MG63 (cell line): ENCODE measurements at places on chromosomes 5 and 9. TPM values are rescaled to one million over a fixed set of nuclear protein-coding genes. Genes with fewer than 3 reads are reported as not detected.
A peak's percentile ranks its signal among the peaks of the same experiment; 100 is the strongest.

- DNase-seq: no peak
Measured at GRCh38 chr9:110935829-110936228, 102.4 kb downstream of the LPAR1 start.

DNA sequence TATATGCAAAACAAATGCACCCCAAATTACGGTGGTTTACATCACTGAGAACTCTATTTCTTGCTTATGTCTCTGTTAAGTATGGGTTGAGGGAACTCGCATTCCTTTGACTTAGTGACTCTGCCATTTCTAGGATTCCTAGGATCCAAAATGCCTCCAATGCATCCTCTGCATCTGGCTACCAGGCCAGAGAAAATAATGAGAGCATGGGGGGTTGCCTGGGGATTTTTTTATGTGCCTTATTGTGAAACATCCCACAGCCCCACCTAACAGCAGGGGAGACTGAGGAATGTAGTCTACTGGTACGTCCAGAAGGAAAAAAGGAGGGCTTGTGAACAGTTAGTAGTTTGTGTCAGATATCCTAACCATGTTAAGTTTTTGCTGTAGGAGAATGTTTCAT lies 466.0 kb upstream of the ARRDC3 start:
- no peak for DNase-seq

DNA sequence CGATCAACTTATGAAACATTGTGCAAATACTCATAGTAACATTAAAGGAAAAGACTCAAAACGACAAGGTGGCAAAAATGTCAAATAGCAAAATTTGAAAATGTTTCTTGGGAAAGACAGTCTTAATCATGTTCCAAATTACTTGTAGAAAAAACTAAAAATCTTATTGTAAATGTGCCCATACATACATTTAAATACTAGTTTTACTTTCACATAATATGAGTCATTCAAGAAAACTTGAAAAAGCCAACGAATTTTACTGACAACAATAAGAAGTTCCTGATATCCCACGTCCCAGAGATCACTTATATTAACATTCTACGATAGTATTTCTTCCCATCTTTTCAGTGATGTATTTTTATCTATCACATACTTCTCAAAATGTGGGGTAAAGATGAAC lies 13.7 kb downstream of the MLLT3 start:
- no peak for DNase-seq

- peak; percentile 50 for DNase-seq
Measured at GRCh38 chr9:110320651-110321445, 16.8 kb downstream of the TXNDC8 start.

The TSSK1B gene
- not detected in 2 replicates for total RNA-seq

- DNase-seq: no peak
Measured at GRCh38 chr5:127649018-127649439, at the start of gene CTXN3. Gene CTXN3, plus strand, starts transcription at chr5:127649082. Its CDS starts 8,440 bp downstream, at chr5:127657522.

DNA sequence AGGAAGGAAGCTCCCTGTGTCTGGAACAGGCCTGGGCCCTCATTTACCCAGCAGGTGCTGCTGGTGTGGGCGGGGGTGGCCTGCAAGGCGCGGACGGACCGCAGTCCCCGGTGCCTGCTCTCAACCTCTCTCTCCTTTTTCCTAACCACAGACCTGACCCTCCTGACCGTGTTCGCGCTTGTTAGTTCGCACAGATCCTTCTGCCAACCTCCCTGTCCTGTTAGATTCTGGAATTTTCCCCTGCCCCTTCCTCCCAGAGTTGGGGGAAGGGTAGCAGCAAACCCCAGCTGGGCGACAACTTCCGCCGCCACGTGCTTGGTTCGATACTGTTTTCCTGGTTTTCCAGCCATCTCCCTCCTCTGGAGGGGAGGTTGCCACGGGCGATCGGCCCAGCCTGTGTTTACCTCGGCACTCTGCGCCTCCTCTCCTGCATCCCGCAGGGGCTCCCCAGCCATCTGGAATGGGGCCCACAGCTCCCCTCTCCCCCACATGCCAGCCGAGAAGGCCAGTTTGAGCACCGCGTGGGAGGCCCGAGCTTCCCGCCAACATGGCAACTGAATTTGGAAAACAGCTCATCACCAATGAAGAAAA lies 70.8 kb upstream of the UNC5A start:
- no peak for DNase-seq

DNA sequence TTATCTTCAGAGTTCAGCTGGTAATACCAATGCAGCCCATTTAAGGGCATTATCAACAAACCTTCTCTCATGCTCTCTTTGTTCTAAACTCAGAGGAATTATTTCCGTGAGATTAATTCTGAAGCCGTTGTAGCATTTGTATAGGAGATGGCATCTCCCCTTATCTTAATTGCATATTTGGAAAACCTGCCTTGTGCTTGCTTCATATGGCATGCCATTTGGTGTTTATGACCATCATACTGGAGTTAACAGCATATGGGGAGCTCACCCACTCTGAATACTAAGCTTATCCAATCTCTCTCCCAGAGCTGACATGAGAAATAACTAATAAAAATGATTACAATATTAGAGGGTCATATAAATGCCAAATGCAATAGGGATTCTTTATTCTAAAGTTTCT lies 243.2 kb downstream of the BRINP1 start:
- DNase-seq: no peak

DNA sequence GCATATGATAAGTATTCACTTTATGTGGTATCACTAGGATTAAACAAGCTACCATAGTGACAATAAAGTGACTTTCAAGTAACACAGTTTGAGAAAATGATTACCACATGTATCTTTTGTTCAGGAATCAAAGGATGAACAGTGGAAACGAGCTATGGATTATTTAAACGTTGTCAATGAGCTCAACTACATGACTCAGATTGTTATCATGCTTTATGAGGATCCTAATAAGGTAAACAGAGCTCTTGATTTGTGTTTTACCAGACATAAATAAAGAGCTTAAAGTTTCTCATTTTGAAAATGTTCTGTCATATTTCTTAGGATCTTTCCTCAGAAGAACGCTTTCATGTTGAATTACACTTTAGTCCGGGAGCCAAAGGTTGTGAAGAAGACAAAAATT lies 57.4 kb downstream of the PPIP5K2 start:
- no peak for DNase-seq

The SH3RF2 gene
- total RNA-seq: 0.26 and 1.2 TPM in 2 replicates

- no peak for DNase-seq
Measured at GRCh38 chr9:124395826-124396225, 19.4 kb downstream of the PSMB7 start.

The F2RL2 gene
- 0.20 and 9.5 TPM in 2 replicates for total RNA-seq

GRCh38 chr5:60382716-60383115 lies 317.2 kb downstream of the DEPDC1B start:
- no peak for DNase-seq

DNA sequence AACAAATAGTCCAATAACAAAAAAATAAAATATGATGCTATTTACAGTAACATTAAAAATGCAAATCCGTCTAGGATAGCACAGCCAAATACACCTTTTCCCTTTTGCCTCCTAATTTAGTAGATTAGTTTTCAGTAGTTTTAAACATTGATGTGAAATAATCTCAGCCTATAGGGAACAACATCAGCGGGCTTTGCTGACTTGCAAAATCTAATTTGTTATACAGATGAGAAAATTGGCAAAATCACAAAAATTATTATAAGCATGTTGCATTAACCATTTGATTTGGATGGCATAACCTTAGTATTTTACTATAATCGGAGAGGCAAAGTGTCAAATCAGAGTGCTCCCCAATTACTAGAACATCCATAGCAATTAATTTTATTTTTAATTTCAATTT lies 563.5 kb downstream of the CDH18 start:
- no peak for DNase-seq

DNA sequence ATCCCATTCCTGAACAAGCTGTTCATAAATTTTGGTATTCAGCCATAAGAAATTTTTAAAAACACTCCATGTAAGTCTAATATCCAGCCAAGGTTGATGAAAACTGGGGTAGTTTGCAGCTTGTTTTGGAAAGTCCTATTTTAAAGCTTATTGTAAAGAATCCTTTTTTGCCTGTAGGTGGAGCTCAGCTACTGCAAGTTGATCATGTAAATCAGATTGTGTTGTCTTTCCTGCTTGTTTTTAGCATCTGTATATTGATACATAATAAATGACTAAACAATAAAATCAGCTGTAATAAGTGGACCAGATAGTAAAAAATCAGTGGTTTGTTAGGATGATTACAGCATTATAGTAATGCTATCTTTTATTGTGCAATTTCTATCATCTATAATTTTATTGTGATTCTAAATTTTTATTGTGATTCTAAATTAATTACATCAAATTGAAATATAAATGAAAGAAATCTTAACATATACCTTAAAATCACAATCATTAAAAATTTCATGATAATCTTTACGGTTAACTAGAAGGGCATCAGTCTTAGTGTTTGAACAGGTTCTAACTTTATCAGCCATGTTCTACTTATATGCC lies 42.4 kb downstream of the CWC27 start:
- DNase-seq: no peak

GRCh38 chr9:70506159-70506558 lies 91.7 kb upstream of the KLF9 start:
- no peak for DNase-seq

DNA sequence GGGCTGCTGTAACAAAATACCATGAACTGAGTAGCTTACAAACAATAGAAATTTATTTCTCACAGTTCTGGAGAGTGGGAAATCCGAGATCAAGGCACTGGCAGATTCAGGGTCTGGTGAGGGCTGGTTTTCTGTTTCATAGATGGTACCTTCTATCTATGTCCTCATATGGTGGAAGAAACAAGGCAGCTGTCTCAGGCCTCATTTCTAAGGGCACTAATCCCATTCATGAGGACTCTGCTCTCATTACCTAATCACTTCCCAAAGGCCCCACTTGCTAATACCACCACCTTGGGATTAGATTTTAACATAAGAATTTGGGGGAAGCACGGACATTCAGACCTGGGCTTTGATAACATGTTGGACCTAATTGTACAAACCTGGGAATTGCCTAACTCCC lies 13.5 kb downstream of the RFESD start:
- no peak for DNase-seq

The ANKRD18B gene
- total RNA-seq: not detected in 2 replicates

DNA sequence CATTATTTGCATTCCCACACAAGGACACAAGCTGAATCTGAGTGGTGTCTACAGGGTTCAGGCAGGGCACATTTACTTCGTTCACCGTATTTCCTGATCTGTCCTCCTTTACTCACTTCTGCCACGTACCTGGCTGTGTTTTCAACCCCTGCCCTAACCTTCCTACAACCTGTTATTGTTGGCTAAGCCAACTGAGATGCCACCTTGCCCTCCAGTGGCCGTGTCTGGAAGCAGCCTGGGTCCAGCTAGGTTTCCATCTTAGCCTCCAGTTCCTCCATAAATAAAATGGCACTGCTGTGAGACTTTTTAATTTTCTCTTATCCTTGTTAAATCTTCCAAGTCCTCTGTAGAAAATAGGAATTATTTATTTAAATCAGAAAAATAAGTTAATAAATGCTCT lies 64.8 kb downstream of the ATP10B start:
- no peak for DNase-seq

- DNase-seq: no peak
Measured at GRCh38 chr9:28410411-28410810, 837.1 kb upstream of the C9orf72 start.

The NPR2 gene
- total RNA-seq: 32.5 and 42.0 TPM in 2 replicates

- no peak for DNase-seq
Measured at GRCh38 chr5:98933445-98934072, 4.8 kb upstream of the CHD1 start.

The SPINK13 gene
- 0.30 TPM in 1 of 2 replicates, not detected in the other for total RNA-seq

DNA sequence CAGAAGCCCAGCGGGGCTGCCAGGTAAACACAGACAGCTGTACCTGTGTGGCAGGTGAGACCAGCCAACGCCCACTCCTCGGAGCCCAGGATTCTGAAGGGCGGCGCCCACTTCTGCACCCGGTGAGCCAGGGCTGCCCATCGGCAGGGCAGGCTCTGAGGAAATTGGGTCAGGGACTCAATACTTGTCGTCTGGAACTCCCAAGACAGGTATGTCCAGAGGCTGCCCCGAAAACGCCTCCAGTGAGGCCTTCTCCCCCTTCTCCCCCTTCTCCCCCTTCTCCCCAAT lies 19.8 kb downstream of the GLT6D1 start:
- DNase-seq: no peak

GRCh38 chr9:12643686-12644085 lies 49.5 kb upstream of the TYRP1 start:
- no peak for DNase-seq

DNA sequence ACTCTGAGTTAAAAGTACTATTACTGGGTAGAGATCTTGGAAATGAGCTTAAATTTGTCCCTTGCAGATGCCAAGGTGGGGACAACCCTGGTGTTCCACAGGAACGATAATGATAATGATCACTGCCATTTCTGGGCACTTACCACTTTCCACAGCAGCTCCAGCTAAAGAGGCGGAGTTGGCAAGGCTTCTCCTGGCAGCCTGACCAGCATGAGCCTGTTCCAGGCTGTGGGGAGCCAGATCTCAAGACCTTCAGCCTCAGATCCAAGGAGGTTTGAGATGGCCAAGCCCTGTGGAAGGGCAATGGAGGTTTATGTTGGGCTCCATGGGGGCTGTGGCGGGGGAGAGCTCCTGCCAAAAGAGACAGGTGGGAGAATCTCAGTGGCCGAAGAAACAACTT lies 244.9 kb upstream of the MVB12B start:
- DNase-seq: no peak
